GM12878 (cell line): ENCODE measurements at places on chromosomes 2 and 18. TPM values are rescaled to one million over a fixed set of nuclear protein-coding genes. Genes with fewer than 3 reads are reported as not detected.

DNA sequence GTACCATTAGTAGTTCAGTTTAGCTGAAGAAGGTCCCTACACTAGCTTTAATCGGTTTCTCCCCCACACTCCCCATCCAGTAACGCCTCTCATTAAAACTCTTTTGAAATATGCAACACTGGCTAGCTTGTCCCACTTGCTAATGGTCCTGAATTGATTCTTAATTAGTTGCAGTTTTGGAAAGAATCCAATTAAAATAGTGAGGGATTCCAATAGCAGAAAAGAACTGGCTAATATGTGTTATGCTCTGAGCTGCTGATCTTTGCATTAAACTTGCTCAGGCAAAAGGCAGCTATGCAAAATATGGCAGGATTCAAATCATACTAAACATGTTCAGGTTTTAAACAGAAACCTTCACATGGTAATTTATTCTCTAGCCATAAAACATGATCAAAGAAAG lies 252.5 kb upstream of the HNRNPA3 start:
- no peak for DNase-seq

DNA sequence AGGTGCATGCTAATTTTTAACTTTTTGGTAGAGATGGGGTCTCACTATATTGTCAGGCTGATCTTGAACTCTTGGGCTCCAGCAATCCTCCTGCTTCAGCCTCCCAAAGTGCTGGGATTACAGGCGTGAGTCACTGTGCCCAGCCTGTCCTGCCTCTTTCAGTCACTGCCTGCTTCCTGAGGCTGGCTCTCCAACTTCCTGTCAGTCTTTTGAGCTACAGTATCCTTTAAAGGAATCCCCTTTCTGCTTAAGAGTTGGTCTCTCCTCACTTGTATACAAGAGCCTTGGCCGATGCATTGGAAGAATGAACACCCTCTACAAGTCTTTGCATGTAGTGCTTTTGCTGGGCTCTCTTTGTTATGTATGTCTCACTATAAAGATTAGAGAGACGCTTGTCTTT lies 88.4 kb upstream of the SMAD2 start:
- DNase-seq, result no peak

GRCh38 chr18:39872651-39873050 lies 2082.4 kb upstream of the PIK3C3 start:
- no peak for DNase-seq

GRCh38 chr18:25456334-25457010 lies 104.5 kb upstream of the ZNF521 start:
- no peak for DNase-seq

GRCh38 chr2:168243061-168243460 lies 4.3 kb downstream of the STK39 start:
- no peak for DNase-seq

The POLE4 gene
- 216 and 221 TPM in 2 replicates for polyA plus RNA-seq

DNA sequence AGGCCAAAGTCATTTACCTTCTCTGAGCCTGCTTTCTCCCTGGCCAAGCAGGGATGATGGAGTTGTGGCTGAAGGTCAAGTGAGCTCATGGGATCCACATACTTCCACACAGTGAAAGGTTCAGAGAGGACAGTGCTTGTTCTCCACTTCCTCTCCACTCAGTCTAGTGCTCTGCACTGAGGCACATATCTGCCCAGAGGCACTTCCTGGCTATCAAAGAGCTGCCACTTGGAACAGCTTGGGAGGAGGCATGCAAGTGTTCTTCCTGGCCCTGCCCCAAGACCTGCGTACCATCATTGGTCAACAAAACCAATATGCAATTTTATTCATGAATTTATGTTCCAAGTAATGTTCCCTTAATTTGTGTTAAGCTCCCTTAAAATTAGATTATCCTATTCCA lies 71.9 kb downstream of the RNF152 start:
- DNase-seq, result no peak

- peak; percentile 9 for DNase-seq
Observed at GRCh38 chr2:26298638-26299393, 47.1 kb upstream of the SELENOI start.

DNA sequence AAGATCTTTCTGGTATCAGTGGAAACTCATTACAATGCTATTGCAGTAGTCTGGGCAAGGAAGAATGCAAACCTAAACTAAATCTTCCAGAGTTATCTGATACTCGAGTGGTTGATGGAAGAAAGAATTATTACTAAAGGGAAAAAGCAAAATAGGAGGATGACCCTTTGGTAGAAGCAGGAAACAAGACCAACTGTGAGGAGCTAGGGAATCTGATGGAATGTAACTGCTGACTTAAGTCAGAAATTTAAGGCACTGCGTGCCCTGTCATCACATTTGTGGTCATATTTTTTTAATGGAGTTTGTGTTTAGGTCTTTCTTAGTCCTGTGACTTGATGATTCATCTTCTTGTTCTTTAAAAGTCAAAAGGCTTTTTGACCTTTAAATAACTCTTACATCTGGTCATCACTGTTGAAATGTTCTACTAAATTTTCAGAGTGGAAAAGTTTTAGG lies 36.5 kb upstream of the ARMC9 start:
- DNase-seq, result no peak

GRCh38 chr2:208915401-208915800 lies 508.4 kb upstream of the MAP2 start:
- DNase-seq, result no peak

- DNase-seq, result no peak
Observed at GRCh38 chr18:8937160-8938094, 165.1 kb upstream of the NDUFV2 start.

DNA sequence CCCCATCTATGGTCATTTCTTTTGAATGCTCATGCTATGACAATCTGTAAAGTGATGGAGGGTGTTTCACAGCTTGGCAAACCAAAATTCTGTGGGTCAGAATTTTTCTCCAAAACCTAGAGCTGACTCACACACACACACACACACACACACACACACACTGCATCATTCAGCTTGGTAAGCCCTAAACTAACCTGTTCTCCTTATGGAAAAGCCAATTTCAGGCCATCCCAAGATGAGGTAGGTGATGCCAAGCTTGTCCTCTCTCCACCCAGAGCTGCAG lies 45.0 kb upstream of the NRP2 start:
- no peak for DNase-seq

- DNase-seq, result no peak
Observed at GRCh38 chr2:47198985-47199451, 43.9 kb upstream of the STPG4 start.

DNA sequence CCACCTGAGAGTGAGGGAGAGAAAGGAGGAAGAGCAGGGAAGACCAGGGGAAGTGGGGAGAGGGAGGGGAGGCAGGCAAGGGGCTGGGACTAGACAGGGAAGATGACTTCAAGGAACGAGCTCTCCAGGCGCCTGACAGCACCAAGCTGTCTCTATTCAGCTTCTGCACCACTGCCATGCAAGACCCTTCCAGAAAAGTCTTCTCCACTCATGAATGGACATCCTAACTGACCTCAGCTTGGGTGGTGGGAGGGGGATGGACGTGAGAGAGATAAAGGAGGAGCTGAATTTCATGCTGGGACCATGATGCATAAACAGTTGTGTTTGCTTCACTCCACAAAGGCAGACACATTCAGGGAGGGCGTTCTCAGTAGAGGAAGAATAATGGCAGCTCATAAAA lies 206.4 kb upstream of the ARL4C start:
- no peak for DNase-seq

DNA sequence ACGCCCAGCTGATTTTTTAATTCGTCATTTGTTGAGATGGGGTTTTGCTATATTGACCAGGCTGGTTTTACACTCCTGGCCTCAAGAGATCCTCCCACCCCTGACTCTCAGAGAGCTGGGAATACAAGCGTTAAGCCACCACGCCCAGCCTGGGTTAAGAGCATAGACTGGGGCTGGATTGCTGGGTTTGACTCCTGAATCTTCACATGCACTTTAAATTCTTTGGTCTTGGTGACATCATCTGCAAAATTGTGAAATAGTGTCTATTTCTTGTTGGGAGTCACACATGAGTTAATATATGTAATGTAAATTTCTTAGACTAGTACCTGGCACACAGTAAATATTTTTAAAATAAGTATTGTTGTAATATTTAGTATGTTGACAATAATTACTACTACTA lies 257.4 kb downstream of the DOK6 start:
- DNase-seq, result no peak

DNA sequence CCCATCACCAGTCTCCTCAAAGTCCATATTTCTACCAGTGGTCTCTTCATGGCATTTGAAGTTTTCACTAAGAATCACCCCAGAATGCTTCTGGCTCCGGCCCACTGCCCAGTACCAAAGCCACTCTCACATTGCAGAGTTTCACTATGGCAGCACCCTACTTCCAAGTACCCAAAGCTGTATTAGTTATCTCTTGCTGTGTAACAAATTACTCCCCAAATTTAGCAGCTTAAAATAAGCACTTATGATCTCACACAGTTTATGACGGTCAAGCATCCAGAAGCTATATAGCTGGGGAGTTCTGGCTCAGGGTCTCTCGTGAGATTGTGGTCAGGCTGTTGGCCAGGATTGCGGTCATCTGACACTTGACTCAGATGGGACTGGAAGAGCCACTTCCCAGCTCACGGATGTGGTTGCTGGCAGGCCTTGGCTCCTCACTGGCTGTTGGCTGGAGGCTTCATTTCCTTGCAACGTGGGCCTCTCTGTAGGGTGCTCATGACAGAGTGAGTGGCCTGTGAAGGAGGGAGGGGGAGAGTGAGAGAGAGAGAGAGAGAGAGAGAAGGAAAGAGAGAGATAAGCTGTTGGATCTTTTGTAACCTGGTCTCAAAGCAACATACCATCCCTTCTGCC lies 189.5 kb downstream of the CTIF start:
- no peak for DNase-seq

DNA sequence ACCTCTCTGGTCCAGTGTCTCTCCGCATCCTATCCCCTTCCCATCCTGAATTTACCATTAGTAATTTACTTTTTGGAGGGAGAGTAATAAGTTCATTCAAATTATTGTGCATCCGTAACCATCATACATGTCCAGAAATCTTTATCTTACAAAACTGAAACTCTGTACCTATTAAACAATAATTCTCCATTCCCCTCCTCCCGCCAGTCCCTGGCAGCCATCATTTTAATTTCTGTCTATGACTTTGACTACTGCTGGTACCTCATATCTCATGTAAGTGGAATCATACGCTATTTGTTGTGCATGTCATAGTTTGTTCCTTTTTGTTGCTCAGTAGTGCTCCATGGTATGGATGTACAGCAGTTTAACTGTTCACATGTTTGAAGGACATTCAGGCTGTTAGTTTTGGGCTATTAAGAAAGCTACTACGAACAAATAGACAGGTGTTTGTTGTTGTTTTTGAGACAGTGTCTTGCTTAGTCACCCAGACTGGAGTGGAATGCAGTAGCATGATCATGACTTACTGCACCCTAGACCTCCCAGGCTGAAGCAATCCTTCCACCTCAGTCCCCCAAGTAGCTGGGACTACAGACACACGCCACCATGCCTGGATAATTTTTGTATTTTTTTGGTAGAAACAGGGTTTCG lies 2.0 kb downstream of the LIMS1 start:
- DNase-seq, result no peak

- no peak for DNase-seq
Observed at GRCh38 chr2:204628926-204629712, 83.8 kb downstream of the PARD3B start.

The ESPNL gene
- polyA plus RNA-seq, result 0.05 TPM in 1 of 2 replicates, not detected in the other

DNA sequence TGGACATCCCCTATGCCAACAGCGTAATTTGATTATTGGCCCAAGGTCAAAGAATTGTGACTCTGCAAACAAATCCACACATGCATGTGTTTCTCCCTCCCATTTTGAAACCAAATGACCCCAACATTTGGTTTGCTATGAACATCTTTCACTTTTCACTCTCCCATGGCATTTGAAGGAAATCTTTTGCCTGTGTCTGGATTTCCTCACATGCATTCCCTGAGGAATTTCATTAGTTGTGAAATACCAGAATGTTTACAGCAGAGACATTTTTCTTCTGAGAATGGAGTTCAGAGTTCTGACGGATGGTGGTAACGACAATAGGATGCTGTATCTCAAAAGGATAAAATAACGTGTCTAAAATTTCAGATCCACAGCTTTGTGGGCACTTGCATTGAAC lies 60.3 kb upstream of the LMAN1 start:
- no peak for DNase-seq

- DNase-seq, result no peak
Observed at GRCh38 chr2:215372968-215373649, 61.2 kb downstream of the ATIC start.

DNA sequence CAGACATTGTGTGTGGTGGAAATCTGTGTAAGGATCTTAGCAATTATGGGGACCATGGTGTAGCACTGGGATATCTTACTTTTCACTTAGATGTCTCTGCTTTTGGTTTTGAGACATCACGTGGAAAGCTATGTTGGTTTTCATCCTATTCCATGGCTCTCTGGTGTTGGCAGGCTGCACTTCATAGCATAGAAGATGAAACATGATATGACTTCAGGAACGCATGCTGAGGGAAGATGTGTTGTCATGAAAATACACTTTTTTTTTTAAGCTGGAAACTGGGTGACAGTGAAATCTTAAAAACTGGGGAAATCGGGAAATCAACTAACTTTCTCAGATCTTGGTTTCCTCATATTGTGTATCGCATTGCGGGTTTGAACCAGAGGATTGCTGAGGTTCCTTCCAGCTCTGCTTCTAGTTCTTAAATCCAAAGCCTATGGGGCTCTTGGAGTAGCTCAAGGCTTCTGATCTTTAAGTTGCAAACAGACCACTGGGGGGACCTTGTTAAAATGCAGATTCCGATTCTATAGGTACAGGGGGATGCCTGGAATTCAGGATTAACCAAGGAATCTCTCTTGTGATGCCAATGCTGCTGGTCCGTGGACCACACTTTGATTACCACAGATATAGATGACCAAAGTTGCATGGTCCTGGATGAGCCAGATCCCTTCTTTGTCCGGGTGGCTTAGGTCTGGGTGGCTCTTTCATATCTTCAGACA lies 160.7 kb downstream of the SH3RF3 start:
- no peak for DNase-seq

The PNKD gene
- 89.8 and 90.9 TPM in 2 replicates for polyA plus RNA-seq
